Natural killer cell treated with Interleukin-12 subunit alpha and Interleukin-12 subunit beta and Interleukin-15 and Interleukin-18, amount 100 ng/mL, for 72 hours (primary cell): ENCODE measurements at places on chromosomes 3 and 15. TPM values are rescaled to one million over a fixed set of nuclear protein-coding genes. Genes with fewer than 3 reads are reported as not detected.

DNA sequence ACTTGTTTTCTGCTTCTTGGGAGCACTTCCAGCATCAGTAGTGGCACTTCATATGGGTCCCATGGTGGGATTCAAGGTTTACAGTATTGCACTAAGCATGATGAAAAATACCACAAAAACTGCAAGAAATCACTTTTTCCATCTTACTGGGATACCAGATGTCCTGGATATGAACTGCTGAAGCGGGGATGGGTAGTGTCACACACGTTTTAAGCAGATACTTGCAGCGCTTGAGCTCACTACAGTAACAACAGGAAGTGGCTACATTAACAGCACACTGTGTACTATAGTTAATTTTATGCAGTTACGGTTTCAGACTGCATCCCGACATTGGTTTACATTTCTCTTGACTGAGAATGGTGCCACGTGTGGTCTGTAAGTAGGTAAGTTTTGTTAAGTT lies 3.5 kb upstream of the ISG20 start:
- DNase-seq, result peak; percentile 57

DNA sequence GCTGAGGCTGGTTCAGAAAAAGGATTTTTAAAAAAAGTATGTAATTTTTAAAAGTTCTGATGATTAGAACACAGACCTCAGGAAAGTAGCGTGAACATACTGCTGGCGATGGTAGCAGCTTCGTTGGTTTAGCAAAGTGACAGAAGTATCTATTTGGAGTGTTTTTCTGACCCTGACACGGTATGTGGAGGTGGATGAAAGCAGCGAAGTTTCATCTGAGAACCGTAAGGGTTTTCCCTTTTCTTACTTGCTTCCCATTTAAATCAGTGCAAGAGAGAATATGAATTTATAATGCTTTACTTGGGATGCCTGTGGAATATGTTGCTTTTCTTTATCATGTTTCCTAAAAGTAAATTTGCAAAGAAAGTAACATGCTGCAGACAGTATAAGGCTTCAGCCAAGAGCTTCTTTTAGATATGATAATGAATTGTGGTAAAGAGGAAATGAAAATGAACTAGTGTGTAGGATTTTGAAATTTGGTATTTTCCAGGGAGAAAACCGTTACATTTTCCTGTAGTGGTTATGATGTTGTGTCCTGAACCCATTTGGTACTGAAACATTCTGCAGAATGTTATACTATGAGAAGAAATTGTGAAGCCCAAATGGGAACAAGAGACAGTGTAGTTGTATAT lies 3.9 kb downstream of the CHST2 start:
- no peak for DNase-seq

DNA sequence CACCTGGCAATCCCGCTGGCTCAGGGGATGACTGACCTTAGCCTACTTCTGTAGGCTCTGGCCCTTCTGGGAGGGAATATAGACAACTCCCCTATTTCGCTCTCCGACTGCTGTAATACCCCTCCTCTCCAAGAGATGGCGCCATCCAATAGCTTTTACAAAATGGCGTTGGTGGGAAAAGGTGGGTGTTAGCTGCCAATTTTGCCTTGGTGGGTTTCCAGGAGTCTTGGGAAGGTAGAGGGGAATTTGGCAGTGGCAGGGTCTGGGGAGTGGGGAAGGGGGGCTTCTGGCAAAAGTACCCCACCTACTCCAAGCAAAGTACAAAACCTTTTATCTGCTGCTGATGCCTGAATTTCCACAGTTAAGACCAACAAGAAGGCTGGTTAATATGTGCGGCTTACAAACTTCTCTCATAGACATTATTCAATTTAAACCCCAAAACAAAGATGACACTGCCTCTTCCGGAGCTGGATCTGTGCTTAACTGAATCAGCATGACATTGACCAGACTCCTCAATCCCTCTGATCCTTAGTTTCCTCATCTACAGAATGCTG lies 62.1 kb downstream of the RASGRF1 start:
- DNase-seq, result no peak

DNA sequence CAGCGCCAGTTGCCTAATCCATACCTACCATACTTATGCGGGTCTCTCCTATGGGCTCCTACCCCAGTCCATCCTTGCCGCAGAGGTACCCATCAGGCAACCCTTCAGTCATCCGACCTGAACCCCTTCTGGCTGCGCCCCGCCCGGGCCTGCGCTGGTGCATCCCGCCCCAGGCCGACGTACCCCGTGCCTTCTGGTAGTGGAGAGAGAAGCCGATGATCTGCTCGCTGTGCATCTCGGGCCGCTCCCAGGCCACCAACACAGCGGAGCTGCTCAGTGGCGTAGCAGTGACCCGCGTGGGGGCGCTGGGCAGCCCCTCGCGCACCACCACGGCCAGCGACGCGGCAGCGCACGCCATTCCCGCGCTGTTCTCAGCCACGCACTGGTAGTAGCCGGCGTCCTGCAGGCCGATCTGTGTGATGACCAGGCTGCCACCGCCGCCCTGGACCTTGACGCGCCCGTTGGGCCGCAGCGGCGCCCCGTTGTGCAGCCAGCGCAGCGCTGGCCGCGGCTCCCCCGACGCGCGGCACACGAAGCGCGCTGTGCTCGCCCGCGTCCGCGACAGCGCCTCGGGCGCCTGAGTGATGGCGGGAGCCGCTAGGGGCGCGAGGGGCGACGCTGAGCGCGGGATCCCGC lies 17.9 kb upstream of the IGDCC3 start:
- DNase-seq, result no peak

GRCh38 chr3:151687076-151687475 lies 46.7 kb upstream of the AADACL2 start:
- no peak for DNase-seq

- no peak for DNase-seq
These were observed 169.0 kb upstream of the SLC24A5 start for GRCh38 chr15:47951781-47952180.

DNA sequence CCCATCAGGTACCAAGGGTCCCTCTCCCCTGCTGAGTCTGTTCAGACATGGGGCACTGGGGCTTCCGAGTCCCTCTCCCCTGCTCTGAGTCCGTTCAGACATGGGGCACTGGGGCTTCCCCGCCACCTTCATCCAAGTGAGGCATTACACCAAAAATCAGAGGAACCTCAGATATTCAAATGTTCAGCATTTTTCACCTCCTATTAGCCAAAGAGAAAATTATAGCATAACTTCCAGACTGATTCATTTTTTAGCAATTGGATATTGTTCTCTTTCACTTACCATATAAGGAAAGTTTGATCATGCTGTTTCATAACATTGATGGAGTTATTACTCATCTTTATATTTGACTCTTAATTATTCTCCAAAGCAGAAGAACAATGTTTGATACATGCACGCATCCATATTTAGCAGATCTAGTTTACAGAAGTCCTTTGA lies 213.9 kb downstream of the MTHFS start:
- DNase-seq, result no peak

DNA sequence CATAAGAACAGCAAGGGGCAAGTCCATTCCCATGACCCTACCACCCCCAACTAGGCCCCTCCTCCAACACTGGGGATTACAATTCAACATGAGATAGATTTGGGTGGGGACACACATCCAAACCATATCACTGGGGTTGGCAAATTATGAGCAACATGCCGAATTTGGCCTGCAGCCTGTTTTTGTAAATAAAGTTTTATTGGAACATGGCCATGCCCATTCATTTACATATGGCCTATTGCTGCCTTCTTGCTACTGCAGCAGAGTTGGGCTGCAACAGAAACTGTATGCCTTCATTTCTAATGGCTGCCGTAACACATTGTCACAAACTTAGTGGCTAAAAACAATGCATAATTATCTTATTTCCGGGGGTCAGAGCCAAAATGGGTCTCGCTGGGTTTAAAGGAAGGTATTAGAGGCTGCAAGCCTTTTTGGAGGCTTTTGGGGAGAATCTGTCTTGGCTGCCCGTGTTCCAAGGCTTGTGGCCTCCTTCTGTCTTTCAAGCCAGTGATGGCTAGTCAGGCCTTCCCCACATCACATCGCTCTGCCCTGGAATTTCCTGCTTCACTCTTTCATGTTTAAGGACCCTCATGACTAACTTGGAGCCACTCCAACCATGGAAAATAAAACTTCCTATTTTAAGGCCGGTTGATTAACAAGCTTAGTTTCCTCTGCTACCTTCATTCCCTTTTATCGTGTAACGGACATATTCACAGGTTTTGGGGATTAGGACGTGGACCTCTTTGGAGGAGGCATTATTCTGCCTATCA lies 428.5 kb upstream of the PROK2 start:
- no peak for DNase-seq

- no peak for DNase-seq
These were observed 5.1 kb downstream of the SLC41A3 start for GRCh38 chr3:126078866-126079265.

- DNase-seq, result no peak
These were observed 9.1 kb downstream of the TASOR start for GRCh38 chr3:56673781-56674457.

DNA sequence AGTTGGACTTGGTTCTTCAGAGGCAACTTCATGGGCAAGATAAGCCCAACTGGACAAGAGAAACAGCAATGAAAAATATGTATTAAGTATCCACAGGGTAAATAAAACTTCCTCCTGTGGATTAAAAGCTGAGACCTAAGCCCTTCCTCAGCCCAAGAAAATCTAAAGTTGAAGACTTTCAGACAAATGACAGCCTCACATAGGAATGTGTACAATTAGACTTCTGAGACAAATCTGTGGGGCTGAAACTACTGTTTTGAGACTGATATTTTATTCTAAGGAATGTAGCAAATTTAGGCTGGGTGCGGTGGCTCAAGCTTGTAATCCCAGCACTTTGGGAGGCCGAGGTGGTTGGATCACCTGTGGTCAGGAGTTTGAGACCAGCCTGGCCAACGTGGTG lies 74.2 kb upstream of the IL12A start:
- no peak for DNase-seq

DNA sequence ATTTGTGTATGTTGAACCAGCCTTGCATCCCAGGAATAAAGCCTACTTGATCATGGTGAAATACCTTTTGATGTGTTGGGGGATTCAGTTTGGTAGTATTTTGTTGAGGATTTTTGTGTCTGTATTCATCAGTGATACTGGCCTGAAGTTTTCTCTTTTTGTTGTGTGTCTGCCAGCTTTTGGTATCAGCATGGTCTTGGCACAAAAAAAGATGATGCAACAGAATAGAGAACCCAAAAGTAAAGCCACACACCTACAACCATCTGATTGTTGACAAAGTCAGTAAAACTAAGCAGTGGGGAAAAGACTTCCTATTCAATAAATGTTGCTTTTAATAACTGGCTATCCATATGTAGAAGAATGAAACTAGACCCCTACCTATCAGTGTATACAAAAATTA lies 77.6 kb downstream of the TCF12 start:
- DNase-seq, result no peak

- no peak for DNase-seq
These were observed 392.2 kb upstream of the ROBO1 start for GRCh38 chr3:80159990-80160506.

- no peak for DNase-seq
These were observed 362.5 kb upstream of the ZNF717 start for GRCh38 chr3:76147846-76148245.

GRCh38 chr3:130948929-130949328 lies 55.0 kb downstream of the ATP2C1 start:
- DNase-seq, result no peak

- no peak for DNase-seq
These were observed 128.5 kb downstream of the MDFIC2 start for GRCh38 chr3:70183781-70184504.

GRCh38 chr3:31885235-31885634 lies 95.8 kb downstream of the OSBPL10 start:
- DNase-seq, result no peak

DNA sequence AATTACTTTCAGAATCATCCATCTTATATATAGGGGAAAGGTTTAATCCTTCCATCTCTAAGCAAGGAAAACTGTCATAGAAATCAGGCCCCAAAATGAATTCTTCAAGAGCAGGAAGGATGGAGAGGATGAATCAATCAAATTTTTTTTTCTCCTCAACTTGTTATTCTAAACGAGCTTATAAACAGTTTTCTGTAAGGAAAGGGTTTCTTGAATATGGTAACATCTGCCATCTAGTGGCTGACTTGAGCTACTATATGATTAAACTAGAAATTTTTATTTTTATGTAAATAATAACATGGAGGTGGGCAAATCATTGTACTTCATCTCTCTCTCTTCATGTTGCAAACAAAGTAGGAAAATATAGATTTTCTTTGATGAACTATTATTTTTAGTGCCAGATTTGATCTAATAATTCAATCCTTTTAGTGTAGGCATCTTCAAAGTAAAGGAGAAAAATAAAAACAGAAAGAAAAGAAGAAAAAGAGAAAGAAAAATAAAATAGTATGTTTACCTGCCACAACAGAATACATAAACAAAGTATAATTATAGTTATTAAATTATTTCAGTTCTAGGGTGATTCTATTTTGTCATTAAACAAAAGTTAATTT lies 146.6 kb downstream of the SERPINI1 start:
- no peak for DNase-seq

DNA sequence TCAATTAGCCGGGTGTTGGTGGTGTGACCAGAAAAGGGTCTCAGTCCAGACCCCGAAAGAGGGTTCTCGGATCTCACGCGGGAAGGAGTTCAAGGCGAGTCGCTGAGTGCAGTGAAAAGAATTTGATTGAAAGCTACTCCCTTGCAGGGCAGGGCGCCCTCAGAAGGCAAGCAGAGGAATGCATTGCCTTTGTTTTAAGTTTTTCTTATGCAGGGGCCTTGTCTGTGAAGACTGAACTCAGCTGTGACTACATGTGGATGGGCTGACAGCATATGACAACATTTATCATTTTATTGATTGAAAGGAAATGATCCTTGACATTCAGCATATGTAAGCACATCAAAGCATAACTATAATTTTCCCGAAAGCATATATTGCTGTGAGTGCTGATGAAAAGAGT lies 11.8 kb downstream of the CPN2 start:
- no peak for DNase-seq

DNA sequence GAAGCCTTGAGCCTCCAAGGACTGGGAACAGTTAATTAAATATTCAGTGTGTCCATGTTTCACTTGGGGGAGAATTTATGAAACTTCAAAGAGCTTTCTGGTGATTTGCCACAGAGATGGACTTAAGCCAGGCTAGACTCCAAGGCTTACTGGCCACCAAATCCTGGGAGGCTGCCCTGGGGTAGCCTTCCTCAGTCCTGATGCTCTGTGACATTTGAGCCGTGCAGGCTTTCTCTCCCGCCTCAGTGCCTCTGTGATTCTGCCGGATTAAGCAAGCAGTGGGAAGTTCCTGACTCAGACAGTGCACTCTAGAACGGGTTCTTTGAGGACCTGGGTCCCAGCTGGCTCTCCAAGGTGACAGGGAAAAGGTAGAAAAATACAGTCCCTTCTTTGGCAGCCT lies 314.7 kb upstream of the ICE2 start:
- DNase-seq, result no peak

Gene ADAMTS7
- 0.19 TPM for total RNA-seq

Gene TPM1
- total RNA-seq, result 12.1 TPM

Gene EIF1B
- 33.3 TPM for total RNA-seq

Gene UBAP1L
- total RNA-seq, result 14.2 TPM

Gene PROS1
- not detected for total RNA-seq

Gene RASL12
- total RNA-seq, result not detected

Gene FAM227B
- 1.5 TPM for total RNA-seq

Gene RFTN1
- total RNA-seq, result 201 TPM

Gene SATB1
- total RNA-seq, result 512 TPM

Gene CSPG5
- total RNA-seq, result 0.29 TPM

Gene LDHAL6B
- not detected for total RNA-seq

Gene MEIS2
- not detected for total RNA-seq

Gene CNTN4
- not detected for total RNA-seq
